ENCODE measurements at places on chromosomes 1 and 21. TPM values are rescaled to one million over a fixed set of nuclear protein-coding genes. Genes with fewer than 3 reads are reported as not detected.

Gene FAM72C
- total RNA-seq: not detected

Gene LCE6A
- total RNA-seq: not detected

Gene TMEM52
- total RNA-seq: 1.6 TPM

Gene BCL10
- total RNA-seq: 18.9 TPM

Gene MRPL9
- 51.6 TPM for total RNA-seq

Gene PIGR
- total RNA-seq: 4.6 TPM

Gene SPRTN
- total RNA-seq: 11.7 TPM

Gene C1orf141
- not detected for total RNA-seq

Gene SERINC2
- total RNA-seq: 0.25 TPM

Gene LCE3E
- not detected for total RNA-seq

Gene RAB7B
- 1.6 TPM for total RNA-seq

Gene UBE2U
- not detected for total RNA-seq

Data from ovary (tissue), 10 donors.